Activated CD4-positive, alpha-beta T cell treated with anti-CD3 and anti-CD28 coated beads, Interleukin-2, Interleukin-4, amounts not matched to agents 100 ng/mL and 50 ng/mL, durations not matched to agents 16 hours and 8 hours (primary cell): ENCODE measurements at places on chromosomes 2 and 18.

DNA sequence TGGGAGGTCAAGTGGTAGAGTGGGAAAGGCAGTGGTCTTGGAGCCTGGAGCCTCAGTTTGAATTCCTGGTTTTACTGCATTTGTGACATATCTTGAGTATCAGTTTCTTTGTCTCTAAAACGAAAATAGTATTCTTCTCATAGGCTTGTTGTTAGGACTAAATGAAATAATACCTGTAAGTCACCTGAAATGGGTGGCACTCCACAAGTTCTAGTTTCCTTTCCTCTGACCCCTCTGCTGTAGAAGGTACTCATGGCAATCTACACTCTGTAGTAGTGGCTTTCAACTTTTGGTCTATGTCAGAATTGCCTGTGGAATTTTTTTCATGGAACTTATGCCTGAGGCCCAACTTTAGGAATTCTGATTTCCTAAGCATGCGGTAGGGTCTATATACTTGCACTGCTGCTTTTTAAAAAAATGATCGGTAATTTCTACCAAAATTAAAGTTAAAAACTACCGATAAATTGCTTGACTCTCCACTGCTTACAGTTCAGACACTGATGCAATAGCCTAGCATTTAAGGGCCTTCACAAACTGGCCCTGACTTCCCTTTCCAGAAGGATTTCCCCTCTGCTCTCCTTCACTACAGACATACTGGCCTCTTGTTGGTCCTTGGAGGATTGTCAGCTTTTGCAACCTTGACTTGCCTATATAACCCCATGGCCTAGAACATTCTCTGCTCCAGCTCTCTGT is 47.2 kb downstream of the PLEK start:
- no peak for DNase-seq

DNA sequence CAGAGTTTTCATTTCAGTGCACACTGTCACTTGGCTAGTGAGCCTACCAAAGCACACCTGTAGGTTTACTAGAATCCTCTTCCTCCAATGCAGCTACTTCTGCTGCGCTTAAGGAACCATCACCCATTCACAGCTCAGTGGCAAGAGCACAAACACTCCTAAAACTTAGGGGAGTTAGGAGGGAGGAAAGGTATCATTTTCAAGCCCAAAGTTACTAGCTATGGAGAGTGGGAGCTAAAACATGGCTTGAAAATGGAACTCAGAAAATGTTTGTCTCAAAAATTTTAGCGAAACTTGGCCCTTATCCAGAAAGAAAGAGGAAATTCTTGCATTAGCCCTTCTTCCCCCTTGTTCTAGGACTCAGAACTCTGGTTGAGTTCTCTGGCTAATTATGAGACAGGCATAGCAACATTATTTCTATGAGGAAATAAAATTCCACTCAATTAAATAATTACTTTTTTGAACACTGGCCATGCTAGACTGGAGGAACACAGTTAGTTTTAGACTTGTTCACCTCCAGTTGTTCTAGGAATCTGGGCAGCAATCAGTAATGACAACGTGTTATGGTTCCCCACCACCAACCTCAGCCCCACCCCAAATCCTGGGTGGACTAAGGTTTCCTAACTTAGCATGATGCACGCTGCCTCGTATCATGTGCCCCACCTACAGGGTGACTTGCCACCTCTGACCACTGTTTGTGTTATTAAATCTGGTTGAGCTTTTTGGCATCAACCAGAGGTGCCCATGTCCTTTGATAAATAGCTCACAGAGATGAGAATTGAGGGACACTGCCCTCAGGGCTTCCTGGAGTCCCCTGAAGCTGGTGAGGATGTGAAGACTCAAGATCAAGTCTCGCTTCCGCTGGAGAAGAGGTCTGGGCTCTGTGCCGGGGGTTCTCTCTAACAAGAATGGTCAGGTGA is 32.8 kb downstream of the LPIN2 start:
- no peak for DNase-seq

DNA sequence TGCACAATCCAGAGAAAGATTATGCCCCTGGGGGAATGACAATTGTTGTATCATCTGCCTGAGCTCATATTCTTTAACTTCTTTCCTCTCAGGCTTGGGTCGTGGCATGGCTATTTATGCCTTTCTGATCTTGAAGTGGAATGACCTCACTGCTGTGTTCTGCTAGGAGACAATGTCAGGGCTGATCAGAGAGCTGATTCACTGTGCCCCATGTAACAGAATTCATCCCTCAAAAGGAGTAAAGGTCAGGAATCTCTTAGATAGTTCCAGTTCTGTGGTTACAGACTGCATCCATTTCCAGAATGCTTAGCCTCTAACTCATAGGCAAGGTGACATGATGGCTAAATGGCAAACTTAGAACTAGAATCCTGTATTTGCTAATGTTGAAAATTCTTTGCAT is 511.7 kb upstream of the CNTNAP5 start:
- no peak for DNase-seq

GRCh38 chr2:165277295-165277694 is 38.1 kb downstream of the SCN2A start:
- DNase-seq: no peak

DNA sequence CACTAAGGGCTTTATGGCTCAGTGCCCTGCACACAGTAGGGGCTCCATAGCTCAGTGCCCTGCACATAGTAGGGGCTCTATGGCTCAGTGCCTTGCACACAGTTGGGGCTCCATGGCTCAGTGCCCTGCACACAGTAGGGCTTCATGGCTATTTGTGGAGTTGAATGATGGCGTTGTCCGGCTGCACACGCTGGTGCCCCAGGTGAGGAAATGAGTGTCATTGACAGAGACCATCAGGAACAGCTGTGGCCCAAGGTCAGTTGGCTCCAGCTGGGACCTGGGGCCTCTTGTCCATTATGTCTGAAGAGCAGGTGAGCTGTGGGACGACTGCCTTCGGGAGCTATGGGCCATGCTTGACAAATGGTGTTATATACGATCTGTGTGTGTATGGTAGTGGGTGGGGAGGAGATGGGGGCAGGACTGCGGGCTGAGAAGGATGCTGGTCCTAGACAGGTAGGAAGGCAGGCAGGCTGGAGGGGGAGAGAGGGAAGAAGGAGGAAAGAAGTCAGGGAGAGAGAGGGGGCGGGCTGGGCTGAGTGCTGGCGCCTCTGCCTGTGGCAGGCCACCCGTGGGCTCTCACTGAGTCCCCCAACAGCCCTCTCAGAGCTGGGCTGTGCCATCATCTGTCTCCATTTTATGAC is 130.6 kb downstream of the CLIP4 start:
- no peak for DNase-seq

DNA sequence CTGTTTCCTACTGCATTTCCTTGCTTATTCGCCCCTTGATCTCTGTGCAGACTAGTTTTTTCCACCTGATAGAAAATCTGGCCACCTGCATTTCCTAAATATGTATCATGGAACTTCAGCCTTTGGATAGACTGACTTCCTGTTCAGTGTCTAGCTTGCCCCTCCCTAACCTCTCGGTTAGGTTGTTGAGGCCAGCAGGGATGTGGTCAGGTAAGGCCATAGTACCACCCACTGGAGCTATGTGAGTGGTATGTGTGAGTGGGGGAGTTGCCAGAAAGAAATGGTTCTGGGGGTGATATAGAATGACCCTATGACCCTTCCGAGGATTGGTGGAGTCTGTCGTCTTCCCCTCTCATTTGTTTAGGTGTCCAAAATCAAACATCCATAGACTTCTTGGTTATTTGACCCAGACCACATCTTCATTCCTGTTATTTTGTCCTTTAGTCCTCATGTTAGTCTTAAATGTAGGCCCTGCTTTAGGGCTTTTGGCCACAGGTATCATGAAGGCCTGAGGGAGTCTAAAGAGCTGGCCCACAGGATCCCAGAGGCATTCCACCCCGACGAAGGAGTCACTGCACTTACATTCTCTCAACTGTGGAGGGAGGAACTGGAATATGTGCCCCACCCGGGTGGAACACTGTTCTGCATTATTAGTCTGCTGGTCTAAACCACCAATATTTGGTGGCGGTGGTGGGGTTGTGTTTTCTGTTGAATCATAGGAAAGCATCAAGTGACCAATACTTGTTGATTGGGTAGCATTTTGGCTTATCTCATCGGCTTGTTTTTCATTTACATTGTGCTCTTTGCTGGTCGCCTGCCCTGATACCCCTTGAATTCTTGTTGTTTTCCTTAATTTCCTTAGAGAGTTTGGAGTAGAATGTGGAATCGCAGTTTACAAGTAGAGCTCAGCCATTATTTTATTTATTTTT is 21.9 kb downstream of the CAB39 start:
- no peak for DNase-seq

GRCh38 chr2:126627643-126628042 is 28.3 kb upstream of the GYPC start:
- DNase-seq: no peak

GRCh38 chr2:140200764-140201163 is 1420.6 kb upstream of the NXPH2 start:
- no peak for DNase-seq

DNA sequence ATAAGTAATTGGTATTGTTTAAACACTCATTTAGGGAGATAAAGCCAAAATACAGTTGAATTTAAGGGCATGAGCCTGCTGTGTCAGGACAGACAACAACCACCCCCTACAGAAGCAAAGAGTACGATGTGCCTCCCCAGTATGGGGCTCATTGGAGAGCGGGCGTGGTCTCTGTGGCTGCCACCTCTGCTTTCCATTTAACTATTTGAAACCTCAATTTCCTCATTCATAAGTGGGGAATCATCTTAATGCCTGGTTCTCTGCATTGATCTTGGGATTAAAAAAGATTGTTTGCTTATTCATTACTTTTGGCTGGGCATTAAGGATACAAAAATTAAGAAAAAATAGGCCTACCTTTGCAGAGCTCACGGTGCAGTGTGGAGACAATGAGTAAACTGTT is 21.4 kb downstream of the KCNS3 start:
- DNase-seq: no peak
